ENCODE measurements at places on chromosomes 5 and 9.

GRCh38 chr9:127179633-127180441 lies 57.4 kb upstream of the ANGPTL2 start:
- no peak for DNase-seq

- no peak for DNase-seq
Observed at GRCh38 chr5:114411380-114411931, 49.6 kb downstream of the KCNN2 start.

DNA sequence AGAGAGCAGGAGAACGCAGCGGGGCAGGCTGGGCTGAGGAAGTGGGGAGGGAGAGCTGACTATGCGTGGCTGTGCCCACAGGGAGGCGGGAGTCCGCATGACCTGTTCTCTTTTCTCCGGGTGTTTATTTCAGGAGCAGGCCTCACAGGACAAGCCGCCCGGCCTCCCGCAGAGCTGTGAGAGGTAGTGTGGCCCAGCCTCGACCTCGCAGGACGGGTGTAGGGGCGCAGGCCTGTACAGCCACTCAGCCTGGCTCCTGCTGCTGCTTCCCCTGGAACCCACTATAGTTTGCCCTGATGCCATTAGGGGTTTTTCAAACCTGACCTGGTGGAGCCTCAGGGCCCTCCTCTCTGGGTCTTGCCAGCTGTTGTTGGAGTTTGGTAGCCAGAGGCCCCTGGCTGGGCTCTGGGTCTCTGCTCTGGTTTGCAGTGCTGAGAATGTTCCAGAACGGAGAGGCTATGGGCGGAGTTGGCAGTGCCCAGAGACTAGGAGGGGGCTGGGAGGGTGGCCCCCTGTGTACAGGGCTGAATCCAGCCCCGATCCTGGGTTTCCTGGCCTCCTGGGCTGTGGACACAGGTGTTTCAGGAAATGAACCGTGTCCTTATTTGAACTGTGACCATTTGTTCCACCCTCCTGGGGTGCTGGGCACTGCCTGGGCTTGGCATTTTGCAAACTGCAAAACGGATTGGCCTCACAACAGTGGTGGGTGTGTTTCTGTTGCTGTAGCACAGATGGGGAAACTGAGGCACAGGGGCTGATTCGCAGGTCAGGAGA lies 78.8 kb downstream of the WNK2 start:
- no peak for DNase-seq

- DNase-seq = no peak
Observed at GRCh38 chr9:69115621-69116020, 58.5 kb upstream of the TJP2 start.

DNA sequence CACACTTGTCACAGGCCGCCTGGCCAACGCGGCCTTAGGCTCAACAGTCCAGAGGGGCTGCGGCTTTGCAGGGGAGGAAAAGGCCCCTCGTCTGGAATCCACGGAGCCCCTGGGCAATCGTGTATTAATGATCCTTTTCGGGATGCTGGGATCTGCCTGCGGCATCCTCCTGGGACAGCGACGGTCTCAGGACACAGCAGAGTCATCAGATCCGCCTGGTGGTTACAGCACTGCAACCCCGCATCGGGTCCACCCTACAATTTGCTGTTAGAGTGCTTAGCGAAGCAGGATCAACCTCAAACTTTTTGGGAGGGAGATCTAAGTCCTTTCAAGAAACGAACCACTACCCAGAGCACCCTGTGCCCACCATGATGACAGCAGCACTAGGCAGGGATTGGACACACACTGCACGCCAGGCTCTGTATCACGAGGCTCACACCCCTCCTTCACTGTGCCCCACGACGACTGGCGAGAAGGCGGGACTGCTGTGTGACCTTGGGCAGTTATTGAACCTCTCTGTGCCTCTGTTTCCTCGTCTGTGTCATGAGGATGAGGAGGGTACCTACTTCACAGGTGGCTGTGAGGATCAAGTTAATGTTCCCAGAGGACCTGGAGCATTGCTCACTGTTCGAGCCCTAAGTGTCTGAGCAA lies 100.4 kb upstream of the COL5A1 start:
- no peak for DNase-seq

GRCh38 chr9:133576875-133577736 lies 32.1 kb downstream of the FAM163B start:
- DNase-seq = no peak

GRCh38 chr5:75310212-75310611 lies 26.8 kb upstream of the HMGCR start:
- no peak for DNase-seq

DNA sequence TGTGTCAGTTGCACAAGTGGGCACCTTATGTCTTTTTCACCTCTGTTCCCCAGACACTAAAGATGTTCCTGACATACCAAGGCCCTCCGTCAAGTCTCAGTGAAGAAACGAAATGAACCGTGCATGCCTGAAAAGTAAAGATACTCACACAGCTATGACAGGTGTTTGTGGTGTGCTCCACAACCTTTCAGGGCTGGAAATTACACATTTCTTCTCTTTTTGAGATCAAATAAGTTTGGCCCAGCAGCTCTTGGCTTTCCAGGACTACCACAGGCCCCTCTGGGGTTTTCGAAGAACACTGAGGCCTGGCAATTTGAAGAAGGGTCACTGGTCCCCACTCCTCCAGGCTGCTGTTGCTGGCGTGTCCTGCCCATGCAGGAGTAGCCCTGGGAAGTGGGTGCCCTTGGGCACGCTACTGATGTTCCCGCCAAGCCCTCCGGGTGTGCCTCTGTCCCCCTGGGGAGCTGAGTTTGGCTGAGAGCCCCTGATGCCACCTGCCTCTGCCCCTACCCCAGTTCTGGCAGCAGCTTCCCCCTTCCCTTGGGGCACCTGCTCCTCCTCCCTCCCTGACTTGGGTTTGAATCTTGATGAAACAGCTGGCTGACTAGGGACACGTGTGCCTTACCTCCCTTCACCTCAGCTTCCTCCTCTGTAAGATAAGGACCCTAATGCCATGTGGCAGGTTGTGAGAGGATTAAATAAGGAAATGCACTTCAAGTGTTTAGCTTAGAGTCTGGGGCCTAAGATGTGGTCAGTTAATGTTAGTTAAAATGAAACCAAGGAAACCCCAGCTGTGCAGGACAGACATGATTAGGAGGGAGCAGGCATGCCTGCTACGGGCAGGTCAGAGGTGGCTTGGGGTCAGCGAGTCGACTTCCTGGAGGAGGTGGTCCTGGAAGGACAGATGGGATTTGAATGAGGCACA lies 49.1 kb upstream of the GADD45G start:
- no peak for DNase-seq

GRCh38 chr9:96027251-96028131 lies 152.0 kb downstream of the ERCC6L2 start:
- no peak for DNase-seq

DNA sequence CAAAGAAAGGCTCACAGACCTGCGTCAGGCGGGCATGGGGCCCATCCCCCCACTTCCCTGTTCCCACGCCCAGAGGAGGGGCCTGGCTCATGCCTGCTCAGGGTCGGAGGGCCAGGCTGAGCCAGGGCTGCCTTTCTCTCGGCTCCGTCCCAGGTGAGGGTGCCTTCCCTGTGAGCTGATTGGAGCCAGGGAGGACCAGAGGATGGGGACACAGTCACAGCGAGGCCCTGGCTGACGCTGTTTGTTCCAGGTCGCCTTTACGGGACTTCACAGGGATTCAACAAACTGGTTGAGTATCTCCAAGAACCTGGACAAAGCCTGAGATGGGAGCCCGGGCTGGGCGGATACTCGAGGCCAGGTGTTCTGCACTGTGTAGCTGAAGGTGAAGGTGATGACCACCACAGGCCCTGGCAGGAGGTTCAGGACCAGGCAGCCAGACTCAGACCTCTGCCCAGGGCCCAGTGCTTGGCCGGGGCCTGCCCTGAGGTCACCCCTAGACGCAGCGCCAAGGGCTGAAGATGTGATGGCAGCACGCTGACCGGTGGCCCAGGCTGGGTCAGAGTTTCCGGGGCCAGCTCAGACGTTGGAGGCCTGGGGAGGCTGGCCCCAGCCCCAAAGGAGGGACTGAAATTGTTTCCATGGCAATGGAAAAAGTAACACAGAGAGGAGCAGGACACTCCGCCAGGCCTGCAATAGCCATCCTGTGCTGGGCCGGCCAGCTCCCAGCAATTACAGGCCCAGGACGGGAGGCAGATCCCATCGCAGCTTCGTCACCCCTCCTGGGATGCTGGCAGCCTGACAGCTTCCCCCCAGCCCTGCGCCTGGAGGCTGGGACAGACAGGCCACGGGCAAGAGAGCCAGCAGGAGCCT lies 65.3 kb upstream of the ADAMTS2 start:
- DNase-seq = no peak

GRCh38 chr9:4662108-4662988 lies at the start of gene PLPP6:
Gene PLPP6, plus strand, starts transcription at chr9:4662294. Its CDS starts 82 bp downstream, at chr9:4662376.
- DNase-seq = peak; percentile 51

- no peak for DNase-seq
Observed at GRCh38 chr5:179906795-179907555, 722 bp downstream of the TBC1D9B start.

DNA sequence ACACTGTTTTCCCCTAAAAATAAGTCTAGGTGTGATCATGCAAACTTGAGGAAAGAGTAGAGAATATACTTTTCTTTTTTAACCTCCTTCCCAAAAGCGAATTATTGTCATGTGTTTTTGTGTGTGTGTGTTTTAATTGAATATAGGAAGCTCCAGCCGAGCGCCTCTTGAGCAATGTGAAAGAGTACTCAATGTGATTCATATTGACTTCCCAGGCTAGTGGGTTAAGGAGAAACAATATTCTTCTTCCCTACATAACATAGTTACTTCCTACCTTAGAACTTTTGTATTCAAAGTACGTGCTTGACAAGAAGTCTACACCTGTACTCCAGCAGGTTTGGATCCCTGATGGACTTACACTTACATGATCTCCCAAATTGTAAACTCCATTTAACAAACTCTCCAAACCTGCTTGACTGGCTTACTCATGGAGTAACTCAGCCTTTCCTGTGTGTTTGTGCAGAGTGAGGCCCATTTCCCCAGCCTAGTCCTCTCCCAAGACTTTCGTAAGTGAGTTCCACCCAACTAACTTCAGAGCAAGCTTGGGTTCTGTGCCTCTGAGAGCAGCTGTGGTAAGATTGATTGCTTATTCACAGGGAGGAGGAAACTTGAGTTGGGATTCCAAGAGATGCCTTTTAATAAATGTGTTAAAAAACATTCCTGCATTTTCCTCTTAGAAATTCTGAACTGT lies 9.3 kb downstream of the SLC28A3 start:
- DNase-seq = no peak

GRCh38 chr5:174827558-174827957 lies 103.2 kb downstream of the MSX2 start:
- no peak for DNase-seq

- no peak for DNase-seq
Observed at GRCh38 chr9:82299870-82300269, 311.3 kb downstream of the SPATA31D1 start.

GRCh38 chr5:175290379-175290778 lies 153.6 kb downstream of the DRD1 start:
- no peak for DNase-seq

- no peak for DNase-seq
Observed at GRCh38 chr5:154444556-154445421, 1.0 kb upstream of the SAP30L start.

- no peak for DNase-seq
Observed at GRCh38 chr9:121225240-121225639, 23.6 kb upstream of the RAB14 start.

DNA sequence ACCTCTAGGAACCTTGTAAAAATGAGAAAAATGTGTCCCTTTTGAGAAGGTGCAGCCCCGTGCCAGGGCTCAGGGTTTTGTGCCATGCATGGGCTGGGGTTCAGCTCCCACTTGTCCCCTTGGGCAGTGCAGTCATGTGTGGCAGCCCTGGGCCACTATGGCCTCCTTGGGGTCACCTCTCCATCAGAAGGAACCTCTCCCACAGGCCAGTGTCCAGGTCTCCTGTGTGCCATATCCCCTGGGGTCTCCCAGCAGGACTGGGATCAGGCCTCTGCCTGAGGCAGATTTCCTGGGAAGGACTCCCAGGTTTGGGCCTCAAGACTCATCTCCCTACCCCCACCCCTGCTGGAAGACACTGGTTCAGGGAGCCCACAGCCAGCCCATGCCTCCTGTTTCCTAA lies 189.1 kb downstream of the PAX5 start:
- no peak for DNase-seq

DNA sequence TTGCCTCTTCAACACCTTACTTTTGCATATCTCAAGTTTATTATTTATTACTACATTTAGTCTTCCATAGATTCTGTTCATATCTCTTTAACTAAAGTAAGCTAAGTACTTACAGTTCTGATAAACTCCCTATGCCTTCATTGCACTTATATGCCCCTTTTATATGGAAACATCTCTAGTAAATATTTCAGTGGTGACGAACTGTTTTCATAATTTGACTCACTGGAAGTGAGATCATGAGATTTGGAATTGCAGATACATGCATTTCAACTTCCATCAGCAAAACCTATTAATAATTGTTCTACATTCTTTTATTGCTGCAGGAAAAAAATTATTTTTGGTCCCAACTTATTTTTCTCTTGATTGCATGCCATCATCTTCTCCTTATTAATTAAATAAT lies 263.5 kb downstream of the CD180 start:
- DNase-seq = no peak

DNA sequence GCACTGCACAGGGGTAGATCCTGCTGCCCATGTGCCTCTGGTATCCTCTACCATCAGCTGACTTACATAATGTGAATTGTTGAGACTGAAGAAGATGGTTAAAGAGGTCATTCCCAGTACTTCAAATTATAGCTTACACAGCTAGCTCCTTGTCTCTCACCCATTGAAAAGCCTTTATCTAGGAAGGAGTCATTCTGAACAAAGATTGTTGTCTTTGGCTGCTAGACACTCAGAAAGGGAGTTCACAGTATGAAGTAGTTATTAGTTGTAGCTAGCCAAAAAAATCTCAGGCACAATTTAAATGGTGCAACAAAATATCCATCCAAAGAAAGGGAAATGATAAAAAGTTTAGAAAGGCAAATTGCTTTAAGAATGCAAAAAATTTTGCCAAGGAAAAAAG lies 102.0 kb upstream of the NREP start:
- DNase-seq = no peak

DNA sequence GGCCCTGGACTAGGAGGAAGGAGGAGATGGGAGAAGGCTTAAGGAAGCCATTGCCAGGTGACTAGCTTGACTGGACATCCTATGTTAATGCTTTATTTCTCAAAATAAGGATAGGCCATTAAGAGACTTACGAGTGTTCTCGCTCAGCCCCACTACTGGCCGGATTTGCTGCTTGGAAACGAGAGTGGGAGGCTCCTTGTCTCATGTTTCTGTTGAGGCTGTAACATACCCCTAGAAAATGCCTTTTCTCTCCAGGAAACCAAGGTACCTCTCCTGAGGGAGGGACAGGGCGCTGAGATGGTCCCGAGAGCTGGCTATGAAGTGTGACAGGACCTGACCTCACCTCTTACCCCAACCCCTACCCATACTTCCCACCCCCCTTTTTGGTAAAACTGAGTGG lies 60.0 kb downstream of the RALGPS1 start:
- DNase-seq = no peak

- no peak for DNase-seq
Observed at GRCh38 chr5:73655521-73656160, 29.6 kb downstream of the ARHGEF28 start.

- no peak for DNase-seq
Observed at GRCh38 chr9:20742833-20743232, 58.8 kb downstream of the FOCAD start.

DNA sequence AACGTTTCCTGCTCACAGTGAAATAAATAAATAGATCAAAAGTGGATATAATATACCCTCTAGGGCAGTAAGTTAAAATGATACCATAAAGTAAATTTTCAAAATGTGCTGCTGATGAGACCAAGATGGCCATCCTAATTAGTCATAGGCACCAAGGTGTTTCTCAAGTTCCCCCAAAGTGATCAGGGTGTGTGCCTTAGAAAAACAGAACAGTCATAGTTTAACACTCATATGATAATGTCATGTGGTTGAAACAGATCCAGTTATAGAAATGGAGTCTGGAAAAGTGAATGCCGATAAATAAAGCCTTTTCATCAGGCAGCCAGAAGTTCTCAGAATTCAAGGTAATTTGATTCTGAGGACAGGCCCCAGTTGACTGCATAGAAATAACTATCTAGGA lies 161.5 kb upstream of the CDKN2B start:
- no peak for DNase-seq
